ENCODE measurements at places on chromosomes 13 and 19.

DNA sequence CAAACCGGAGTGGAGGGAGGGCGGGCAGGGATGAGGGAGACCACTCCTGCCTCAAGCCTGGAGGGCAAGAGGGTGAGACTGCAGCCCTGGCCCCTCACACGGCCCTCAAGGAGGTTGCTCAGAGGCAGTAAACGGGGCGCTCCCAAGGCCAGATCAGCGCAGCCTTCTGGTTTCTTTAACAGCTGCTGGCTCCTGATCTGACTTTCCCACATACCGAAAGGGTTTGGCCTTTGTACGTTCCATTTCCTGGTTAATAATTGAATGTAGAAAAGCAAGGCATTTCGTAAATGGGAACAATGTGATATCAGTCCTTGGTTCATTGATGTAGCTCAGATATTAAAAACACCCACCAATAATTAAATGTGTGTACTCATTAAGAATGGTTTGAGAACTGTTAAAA, 71.5 kb downstream of the GGACT start:
- no peak for DNase-seq

- DNase-seq = peak; percentile 58
These were observed 22.6 kb downstream of the ZSWIM4 start for GRCh38 chr19:13817615-13818371.

- no peak for DNase-seq
These were observed 449.8 kb downstream of the PCDH17 start for GRCh38 chr13:58081301-58081820.

- DNase-seq = no peak
These were observed 1.7 kb upstream of the ADM5 start for GRCh38 chr19:49687566-49688316.

- DNase-seq = no peak
These were observed 102.7 kb downstream of the SIPA1L3 start for GRCh38 chr19:38009650-38010242.

GRCh38 chr19:7004313-7004931, 16.8 kb downstream of the MBD3L2B start:
- DNase-seq = no peak

- peak; percentile 93 for DNase-seq
These were observed at the start of gene GGACT for GRCh38 chr13:100588331-100589177. Gene GGACT (minus strand): TSS chr13:100588789. CDS start chr13:100532591, 56,198 bp downstream.

- no peak for DNase-seq
These were observed 123.5 kb downstream of the CRYL1 start for GRCh38 chr13:20401931-20402856.

All from CD4-positive, alpha-beta T cell treated with Interleukin-17A for 4 hours (primary cell).